ENCODE measurements at places on chromosomes 7 and 10.

GRCh38 chr10:93071674-93072224 is 1.9 kb upstream of the CYP26A1 start:
- no peak for DNase-seq

DNA sequence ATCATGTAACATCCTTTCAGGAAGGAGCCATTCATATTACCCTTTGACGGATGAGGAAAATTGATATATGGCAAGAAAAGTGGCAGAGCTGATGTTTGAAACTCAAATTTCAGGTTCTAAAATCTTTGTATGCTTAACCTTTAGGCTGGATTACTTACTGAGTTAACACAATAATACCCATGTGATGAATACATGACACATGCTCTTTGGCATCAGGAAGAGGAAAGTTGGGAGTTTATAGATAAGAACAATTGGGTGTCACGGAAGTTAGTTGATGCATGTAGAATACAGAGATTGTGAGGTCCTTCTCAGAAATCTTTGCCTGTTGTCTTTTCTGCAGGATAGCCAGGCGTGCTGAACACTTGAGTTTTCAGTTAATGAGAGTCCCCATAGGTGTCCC is 572.1 kb upstream of the POM121L12 start:
- DNase-seq, result no peak

DNA sequence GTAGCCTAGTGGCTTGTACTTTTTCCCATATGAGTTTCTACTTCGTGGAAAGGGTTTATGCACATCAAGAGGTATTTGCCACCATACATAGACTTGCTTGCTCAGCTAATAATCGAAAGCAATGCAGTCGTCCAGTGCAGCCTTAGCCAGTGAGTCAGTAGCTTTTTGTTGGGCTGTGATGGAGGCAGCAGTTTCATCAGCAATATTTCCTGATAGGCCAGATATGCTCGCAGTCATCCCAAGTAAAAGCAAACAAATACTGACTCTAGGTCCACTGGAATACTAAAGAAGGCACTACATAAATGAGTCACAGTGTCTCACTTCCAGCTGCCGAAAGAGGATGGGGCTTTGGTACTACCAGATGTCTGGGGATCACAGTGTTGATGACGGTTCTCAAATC is 2.1 kb upstream of the BNIP3 start:
- DNase-seq, result no peak

DNA sequence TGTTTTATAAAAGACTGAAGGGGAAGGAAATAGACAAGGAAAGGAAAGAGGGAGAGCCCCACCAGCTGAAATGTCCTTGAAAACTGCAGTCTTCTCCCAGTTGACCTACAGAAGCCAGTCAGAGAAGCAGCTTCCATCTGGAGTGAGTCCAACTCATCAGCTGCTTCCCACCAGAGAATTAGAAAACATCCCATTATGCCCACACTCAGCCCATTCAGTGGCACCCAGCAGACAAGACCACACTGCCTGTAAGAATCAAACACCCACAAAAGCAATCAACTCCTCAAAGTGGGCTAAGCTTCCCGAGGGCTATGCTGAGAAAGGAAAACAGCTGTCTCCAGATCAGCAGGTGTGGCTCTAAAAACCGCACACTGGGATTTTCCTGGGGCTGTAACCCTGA is 29.6 kb upstream of the TMEM213 start:
- DNase-seq, result no peak

GRCh38 chr10:44801383-44802327 is 109.5 kb upstream of the TMEM72 start:
- DNase-seq, result peak; percentile 21

DNA sequence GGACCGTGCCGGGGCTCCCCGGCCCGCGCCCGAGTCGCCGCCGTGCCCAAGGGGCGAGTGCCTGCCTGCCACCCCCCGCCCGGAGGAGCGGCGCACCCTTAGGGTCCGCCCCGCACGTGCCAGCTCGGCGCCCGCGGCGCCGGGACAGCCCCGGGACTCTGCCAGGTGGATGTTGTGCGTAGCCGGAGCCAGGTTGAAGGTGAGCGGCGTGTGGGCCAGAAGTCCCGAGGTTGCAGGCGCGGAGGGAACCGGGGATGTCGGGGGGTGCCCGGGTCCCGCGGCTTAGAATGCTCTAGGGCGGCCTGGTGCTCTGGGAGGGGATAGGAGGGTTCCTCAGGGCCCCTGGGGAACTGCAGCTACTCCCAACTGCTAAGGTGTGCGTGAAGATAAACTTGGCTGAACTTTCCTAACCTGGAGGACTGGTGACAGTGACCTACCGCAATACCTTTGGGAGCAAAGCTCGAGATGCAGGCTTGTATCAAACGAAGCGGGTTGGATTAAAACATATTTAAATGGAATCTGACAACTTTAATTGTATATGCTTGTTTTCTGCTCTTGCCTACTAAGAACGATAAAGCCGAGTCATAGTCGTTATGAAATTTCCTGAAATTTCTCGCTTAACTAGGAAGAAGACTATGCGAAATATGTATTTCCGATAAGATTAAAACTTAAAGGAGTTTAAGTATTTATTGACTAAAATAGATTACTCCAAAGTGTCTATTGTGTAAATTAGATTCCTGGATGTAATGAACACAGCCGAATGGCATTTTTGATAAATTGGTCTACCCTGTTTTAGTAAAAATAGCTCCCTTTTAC is at the start of gene CUX1:
Gene CUX1 (plus strand): TSS at position 156 of the 816 bp plus-strand sequence. CDS start 14 bp downstream, at position 170.
- no peak for DNase-seq

All from HEK293T (cell line).